Activated T-helper 1 cell treated with Interleukin-2 at 50 U/mL for 16 hours (primary cell): ENCODE measurements at places on chromosomes 2 and 18.

- no peak for DNase-seq
Observed at GRCh38 chr2:8582651-8583399, 99.0 kb upstream of the ID2 start.

DNA sequence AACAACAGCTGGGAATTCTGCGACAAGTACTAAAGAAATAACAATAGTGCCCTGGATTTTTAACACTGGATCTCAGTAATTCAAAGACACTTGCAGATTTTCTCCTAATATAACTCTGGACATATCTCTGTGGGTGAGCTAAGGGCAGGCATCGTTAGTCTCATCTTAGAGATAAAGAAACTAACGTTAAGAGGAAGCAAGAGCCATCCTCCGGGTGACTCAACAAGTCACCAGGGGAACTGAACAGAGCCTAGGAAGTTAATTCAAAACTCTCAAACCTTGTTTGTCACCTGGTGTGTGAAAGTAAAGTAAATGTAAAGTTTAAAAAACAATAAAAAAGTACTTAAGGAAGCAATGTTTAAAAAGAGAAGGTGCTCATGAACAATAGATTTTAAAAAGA, 41.6 kb upstream of the NRP2 start:
- no peak for DNase-seq

DNA sequence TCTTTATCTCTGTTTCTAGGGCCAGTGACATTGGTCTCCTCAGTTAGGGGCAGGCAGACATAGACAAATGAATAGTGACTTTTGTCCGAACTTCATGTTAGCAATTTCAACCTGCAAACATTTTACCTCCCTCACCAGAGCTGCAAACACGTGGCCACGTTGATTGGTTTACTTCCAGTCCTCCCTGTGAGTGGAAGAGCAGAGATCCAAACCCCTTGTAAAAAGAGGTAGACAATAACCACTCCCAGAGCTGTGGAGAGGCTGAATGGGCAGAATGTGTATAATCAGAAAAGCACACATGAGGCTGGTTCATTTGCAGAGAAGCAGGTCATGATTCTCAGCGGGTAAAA, 31.1 kb downstream of the CTIF start:
- no peak for DNase-seq

DNA sequence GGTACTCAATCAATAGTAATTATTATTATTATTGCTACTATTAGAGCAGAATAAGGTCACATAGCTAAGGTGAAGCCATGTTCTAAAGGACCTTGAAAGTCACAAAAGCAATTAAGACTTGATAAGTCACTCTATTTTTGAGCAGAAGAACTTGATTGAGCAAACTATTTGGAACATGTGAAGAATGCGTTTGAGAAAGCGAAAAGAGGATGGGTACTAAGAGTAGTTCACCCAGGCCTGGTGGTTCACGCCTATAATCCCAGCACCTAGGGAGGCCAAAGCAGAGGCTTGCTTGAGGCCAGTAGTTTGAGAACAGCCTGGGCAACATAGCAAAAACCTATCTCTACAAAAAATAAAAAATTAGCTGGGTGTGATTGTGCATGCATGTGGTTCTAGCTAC, 7.2 kb upstream of the RTN4 start:
- no peak for DNase-seq

DNA sequence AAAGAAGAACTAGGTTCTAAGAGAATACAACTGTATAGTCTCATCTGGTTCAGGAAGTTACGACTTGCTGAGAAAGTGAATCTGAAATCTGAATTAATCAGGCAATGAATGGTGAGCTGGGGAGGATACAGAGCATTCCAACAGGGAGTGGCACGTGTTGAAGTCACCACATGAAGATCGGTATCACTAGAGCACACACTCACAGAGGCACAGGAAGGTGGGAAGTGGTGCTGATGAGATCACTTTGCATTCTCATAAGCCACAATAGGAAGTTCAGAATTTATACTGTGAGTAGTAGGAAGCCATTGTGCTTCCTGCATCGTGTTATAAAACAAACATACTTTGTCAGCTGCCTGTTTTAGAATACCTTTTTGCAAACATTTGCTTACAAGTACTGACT, 615.0 kb upstream of the DDX18 start:
- DNase-seq, result no peak

DNA sequence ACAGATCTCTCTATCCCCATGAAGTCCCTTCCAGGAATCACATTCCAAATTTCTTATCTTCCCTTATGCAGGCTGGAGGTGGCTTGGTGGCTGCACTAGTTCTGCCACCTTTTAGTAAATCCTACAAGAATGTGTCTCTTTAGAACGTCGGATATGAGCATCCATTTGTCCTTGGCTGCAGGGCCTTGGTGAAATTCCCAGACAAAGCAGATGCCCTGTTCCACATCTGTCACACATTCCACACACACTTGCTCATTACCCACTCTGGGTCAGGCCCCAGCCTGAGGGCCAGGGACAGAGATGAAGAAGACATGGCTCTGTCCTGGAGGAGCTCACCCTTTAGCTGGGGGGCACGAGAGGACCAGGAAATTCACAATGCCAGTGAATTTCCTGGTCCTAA, 31.2 kb upstream of the GPR17 start:
- DNase-seq, result no peak

DNA sequence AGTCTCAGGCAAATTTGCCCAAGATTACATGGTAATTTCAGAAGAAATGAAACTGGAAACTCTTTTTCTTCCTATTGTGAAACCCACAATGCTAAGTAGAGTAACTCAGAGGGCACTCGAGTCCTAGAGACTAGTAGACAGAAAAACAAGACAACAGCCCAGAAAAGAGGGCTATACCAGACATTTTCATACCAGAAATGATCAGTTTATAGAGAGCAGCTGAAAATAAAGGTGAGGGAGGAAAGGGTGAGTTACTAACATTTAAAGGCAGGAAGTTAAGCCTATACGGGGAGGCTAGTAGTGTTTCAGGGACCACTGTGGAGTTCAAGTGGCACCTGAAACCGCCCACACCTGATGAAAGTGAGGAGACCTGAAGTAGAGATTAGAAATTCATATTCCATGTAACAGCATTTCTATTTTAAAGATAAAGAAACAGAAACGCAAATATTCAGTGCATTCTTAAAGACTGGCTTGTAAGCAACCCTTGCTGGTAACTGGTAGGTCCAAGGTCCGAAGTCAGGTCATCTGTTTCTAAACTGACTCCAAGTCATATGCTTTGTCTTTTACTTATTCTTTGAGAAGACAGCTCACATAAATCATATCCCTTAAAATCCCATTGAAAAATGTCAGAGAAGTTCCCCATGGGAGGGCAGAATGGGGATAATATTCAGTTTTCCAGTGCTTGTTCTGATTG, 145.1 kb upstream of the ITGB6 start:
- no peak for DNase-seq

DNA sequence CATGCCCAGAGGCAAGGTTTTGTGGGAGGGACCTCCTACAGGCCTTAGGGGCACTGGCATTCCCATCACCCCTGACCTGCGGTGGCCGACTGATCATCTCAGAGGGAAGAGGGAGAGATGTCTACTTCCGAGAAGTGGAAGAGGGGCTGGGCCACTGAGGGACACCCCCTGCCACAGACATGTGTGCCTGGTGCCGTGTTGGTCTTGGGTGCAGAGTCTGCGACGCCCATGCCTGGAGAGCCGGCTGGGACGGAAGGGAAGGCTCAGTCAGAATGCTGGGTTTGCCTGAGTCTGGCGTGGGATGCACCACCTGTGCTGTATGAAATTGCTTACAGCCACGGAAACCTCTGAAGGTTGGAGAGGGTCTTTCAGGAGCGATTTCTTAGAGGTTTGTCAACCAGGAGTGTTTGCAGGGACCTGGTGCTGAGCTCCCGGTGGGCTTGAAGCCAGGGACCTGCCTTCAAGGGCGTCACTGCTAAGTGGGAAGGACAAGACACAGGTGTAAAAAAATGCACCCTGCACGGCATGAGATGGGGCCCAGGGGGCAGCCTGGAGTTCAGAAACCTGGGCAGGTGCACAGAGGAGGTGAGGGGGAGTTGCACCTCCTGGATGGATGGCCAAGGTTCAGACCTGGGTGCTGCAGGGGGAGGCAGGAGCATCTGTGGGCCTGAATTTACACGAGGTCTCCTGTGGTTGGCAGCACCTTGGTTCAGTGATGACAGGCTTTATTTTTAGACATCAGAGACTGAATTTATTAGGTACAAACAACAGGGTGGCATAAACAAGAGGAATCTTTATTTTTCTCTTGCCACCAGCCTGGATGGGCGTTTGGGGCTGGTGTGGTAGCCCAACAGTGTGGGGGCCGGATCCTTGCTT, 100.3 kb downstream of the CTIF start:
- no peak for DNase-seq

GRCh38 chr2:239553376-239554000, 152.7 kb upstream of the HDAC4 start:
- no peak for DNase-seq

GRCh38 chr2:135949451-135950234, 35.8 kb downstream of the DARS1 start:
- no peak for DNase-seq

DNA sequence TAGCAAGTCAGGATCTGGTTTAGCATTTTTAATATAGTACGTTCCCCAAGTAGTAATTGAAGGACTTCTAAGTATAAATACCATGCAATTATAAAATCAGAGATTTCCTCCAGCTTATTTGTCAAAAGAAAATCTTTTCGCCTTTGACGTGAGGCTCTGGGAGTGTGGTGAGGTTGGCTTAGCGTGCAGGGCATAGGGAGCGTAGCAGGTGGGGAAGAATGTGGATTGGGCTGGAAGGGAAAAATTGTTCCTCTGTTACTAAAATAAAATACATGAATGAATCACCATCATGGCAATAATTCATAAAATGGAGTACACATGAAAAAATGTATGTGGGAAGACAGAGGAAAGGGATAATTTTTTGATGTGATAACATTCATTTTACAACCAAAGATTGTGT, 5.4 kb upstream of the IL1RL2 start:
- DNase-seq, result no peak

- DNase-seq, result no peak
Observed at GRCh38 chr18:44541781-44542180, 138.9 kb upstream of the SETBP1 start.

DNA sequence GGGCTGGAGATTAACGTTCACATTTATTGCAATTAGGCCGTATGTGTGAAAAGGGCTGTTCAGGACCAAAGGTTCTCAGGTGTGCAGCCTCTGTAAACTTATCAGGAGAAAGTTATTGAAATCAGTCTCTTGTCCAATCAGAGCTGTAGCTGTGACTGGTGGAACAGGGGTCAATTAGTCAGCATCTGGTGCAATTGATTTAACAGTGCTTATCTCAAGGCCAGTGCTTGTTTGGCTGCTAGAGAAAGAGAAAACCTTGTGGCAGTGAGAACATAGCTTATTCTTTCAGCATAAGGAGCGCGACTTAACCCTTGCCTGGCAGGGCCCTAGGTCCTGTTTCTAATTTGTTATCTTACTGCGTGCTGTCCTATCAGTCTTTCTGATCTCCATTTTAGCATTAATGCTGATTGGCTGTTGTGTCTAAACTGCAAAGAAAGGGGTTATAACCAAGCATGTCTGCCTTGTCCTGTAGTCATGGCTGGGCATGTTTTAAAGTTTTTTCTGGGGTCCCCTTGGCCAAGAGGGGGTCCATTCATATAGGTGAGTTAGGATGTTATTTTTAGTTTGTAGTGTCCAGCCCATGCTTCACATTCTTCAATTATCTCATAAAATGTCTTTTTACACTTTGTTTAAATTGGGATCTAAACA, 66.4 kb downstream of the CYB5A start:
- no peak for DNase-seq
